A549 treated with CpdA at 1 μM for 4 hours (cell line): ENCODE measurements at places on chromosomes 12 and 14. TPM values are rescaled to one million over a fixed set of nuclear protein-coding genes. Genes with fewer than 3 reads are reported as not detected.

The EGLN3 gene
- 3.9 to 5.3 TPM (median 4.4 TPM) in 5 replicates for total RNA-seq

The ENDOU gene
- not detected in 5 replicates for total RNA-seq

The FGF6 gene
- total RNA-seq = not detected in 5 replicates

The TMEM253 gene
- total RNA-seq = 0.40 to 1.1 TPM (median 0.80 TPM) in 5 replicates

The SERPINA10 gene
- total RNA-seq = 0.08 TPM in 1 of 5 replicates, not detected in the others

The ARHGEF25 gene
- 4.8 to 7.0 TPM (median 6.8 TPM) in 5 replicates for total RNA-seq

The OR6C76 gene
- total RNA-seq = not detected in 5 replicates

The SLC38A2 gene
- total RNA-seq = 83.8 to 125 TPM (median 108 TPM) in 5 replicates

The PAX9 gene
- total RNA-seq = 1.8 to 2.7 TPM (median 2.3 TPM) in 5 replicates

The SIX1 gene
- total RNA-seq = 6.1 to 8.5 TPM (median 7.8 TPM) in 5 replicates

The AP4S1 gene
- total RNA-seq = 8.8 to 11.5 TPM (median 9.6 TPM) in 5 replicates

The SLCO1B1 gene
- 0.26 to 0.53 TPM (median 0.37 TPM) in 5 replicates for total RNA-seq

The RASAL1 gene
- 0.19 to 0.62 TPM (median 0.28 TPM) in 5 replicates for total RNA-seq
